ENCODE measurements at places on chromosomes 1 and 21.
A peak's percentile ranks its signal among the peaks of the same experiment; 100 is the strongest.

GRCh38 chr1:46133781-46134350 is 1.4 kb upstream of the PIK3R3 start:
- no peak for DNase-seq

DNA sequence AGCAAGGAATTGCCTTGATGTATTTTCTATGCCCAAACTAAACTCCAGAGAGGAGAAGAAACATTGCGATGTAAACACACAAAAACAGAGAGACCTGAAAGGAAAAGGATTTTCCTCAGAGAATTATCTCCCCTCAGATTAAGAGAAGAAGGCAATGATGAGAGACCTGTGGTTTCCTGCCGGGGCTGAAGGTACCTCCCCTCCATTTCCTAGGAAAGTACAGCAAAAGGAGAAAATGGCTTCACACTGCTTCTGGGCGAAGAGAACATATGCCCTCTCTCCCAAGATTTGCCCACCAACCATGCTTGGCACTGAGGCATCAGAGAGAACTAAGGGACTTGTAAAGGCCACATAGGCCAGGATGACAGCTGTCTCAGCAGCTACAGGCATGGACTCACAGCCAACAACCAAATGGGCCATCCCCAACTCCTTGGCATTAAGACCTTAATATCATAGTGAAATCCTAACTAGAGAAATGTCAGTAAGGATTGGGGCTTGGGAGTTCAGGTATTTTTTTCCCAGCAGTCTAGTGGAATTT is 523.0 kb downstream of the PTPRC start:
- DNase-seq = no peak

DNA sequence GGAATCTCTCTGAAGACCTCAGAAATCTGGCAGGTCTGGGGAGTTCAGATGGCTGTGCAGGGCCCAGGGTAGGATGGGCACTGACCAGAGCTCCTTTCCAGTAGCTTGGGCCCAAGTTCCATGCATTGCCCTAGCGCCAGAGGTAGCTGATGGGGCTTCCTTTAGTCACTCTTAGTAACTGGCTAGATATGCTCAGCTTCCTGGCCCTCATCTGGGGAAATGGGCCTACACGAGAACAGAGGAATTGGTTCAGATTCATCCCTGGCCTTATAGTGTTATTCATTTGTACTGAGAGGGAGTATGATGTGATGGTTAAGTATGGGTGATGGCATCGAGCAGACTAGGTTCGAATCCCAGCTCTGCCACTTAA is 15.5 kb upstream of the PSMB2 start:
- DNase-seq = no peak

DNA sequence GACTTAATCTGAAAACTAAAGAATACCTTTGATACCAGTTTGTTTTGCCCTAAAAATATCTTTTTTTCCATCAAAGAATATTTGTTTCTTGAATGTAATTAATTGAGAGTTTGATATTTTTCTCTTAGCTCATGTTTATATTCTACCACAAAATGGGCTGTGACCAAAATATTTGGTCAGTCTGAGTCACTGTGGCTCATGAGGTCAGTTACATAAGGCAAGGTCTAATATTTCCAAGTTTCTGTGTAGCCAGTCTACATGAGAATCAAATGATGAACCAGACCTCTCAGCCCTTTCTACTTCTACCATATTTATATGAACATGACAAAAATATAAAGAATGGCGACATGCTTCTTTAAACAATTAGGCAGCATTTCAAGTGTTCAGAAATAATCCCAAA is 83.0 kb upstream of the IVNS1ABP start:
- no peak for DNase-seq

DNA sequence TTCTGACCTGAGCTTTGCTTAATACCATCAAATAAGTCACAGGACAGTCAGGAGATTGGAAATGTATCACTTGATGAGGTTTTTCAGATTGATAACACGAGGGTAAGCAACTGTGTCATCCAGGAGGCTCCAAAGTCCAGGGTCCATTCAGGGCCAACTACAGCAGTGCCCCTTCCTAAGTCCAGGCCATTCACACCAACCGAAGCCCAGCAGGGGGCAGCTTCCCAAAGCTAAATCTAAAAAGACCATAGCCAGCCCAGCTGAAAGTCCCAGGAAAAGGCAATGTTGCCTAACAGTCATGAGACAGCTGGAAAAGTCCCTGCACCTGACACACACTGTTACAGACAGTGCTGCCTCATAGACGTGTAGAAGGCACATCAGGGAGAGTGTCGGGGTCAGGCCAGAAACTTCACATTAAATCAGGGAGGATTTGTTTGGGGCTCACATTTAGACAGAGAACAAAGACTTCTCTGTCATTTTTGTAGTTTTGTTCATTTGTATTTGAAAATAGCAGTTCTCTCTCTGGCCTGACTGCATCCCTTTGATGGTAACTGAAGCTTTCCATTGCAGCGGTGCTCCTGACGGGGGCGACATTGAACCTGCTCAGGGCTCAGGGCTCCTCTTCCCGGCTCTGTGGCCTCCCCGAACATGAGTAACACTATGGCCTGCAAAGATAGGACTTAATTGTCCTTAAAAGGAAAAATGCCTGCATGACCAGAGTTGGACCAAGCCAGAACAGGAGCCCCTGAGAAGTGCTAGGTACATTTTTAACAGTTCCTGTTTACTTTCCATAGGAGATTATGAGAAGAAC is 200.4 kb downstream of the NRIP1 start:
- DNase-seq = peak; percentile 54

Data from neuronal stem cell (in vitro differentiated cells).